ENCODE measurements at places on chromosomes 3 and 15. TPM values are rescaled to one million over a fixed set of nuclear protein-coding genes. Genes with fewer than 3 reads are reported as not detected.

Gene ST8SIA2
- total RNA-seq: not detected

Gene CD276
- total RNA-seq: 3.7 TPM

Gene KIF15
- 60.6 TPM for total RNA-seq

Gene COL6A6
- not detected for total RNA-seq

Gene SLC38A3
- not detected for total RNA-seq

Gene CCNB2
- 97.0 TPM for total RNA-seq

Data from activated CD8-positive, alpha-beta memory T cell treated with anti-CD3 and anti-CD28 coated beads, Interleukin-2, amount 10 ng/mL, durations not matched to agents 7 days and 5 days (primary cell).